Activated naive CD4-positive, alpha-beta T cell treated with Interleukin-2 at 50 U/mL for 16 hours (primary cell): ENCODE measurements at places on chromosomes 7 and 10.

DNA sequence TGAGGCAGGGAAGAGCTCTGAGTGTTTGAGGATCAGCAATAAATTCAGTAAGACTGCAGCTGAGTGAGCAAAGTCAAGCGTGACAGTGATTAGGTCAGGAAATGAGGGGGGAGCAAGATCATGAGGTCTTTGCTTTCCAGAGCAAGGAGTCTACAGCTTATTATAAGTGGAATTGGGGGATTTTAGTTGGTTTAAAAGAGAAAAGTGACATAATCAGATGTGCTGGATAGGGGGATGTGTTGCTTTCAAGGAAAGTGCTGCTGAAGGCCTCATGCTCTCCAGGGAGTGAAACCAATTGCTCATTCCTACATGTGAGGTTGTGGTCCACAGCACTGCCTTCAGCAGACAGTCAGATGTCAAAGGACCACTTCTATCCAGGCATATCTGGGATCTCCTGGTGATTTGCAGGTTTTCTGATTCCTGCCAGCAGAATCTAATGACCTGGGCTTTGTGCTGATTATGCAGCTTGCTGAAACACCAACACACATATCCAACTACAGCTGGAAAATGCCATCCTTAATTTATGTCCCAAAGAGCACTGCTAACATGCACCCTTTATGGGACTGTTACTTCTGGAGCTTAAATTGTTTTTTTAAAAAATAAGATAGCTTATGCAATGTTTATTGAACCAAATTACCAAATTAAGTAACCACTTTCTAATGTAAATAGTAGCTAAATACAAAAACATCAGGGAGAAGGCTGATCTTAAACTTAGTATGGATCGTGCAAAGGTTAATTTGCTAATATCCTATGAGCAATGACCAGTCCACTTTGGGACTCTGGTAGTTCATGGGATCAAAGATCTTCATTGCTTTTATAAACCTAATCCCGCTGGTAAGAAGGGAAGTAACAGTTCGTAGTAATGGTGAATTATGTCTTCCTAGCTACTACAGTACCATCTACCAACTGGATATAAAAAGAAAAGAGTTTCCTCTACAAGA lies 607.6 kb downstream of the KCNMA1 start:
- no peak for DNase-seq

GRCh38 chr10:100535338-100535714 lies 417 bp upstream of the HIF1AN start:
- no peak for DNase-seq

DNA sequence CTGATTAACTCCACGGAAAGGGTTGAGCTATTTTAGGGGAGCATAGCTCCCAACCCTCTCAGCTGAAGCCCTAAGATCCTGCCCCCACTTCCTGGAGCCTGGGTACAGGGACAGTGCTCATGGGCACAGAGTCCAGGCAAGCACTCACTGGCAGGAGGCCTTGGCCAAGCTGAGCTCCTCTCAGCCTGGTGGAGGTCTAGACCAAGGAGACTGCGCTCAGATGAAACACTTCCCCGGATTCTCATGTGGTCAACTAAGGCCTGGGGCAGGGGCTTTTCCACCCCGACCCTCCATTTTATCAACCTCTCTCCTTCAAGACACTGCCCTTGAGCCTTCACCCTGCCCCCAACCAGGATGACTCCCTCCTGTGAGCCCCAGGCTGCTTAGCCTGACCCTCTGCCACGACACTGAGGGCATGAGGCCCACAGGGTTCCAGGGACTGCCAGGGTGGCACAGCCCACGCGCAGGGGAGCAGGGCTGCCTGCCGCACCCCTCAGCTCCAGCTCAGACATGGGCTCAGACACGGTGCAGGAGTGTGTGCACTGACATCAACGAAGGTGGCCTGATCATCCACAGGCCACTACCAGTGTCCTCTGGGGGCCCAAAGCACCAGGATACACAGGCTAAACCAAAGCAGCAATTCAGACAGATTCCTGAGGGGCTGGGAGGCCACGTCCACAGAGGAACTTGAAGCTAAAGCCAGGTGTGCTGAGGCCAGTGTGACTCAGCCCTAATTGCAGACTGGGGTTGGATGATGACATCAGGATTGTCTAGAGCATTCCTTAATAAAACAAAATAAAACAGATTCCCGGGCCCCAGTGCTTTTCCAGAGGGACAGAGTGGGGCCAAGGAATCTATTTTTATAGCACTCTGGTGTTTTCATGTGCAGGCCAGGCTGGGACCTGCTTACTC lies 18.8 kb downstream of the CHAT start:
- no peak for DNase-seq

DNA sequence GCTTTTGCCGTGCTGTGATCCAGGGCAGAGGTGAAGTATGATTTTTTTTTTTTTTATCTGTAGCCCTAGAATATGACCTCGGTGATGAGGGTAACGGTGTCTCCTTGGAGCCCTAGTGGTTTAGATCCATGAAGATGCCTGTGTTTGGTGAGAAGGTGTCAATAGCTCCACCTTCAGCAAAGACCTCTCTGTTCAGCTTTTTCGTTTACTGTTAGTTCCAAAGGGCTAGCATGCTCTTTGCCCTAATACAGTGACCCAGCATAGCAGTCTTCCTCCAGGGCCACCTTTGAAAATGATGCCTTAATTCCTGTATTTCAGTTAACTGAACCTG lies 746 bp upstream of the MRPS16 start:
- no peak for DNase-seq

DNA sequence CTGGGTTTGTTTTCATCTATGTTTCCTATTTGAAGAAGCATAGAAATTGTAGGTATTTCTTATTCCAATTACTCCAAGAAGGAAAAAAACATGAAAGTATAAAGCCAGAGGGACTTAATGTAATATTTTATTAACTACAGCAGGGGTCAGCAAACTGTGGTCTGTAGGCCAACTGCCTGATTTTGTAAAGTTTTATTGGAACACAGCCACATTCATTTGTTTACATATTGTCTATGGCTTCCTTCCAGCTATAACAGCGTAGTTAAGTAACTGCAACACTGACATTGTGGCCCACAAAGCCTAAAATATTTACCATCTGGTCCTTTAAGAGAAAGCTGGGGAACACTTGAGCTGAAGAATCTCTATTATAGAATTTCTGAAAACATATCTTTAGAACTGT lies 306.2 kb downstream of the BICC1 start:
- DNase-seq = no peak

DNA sequence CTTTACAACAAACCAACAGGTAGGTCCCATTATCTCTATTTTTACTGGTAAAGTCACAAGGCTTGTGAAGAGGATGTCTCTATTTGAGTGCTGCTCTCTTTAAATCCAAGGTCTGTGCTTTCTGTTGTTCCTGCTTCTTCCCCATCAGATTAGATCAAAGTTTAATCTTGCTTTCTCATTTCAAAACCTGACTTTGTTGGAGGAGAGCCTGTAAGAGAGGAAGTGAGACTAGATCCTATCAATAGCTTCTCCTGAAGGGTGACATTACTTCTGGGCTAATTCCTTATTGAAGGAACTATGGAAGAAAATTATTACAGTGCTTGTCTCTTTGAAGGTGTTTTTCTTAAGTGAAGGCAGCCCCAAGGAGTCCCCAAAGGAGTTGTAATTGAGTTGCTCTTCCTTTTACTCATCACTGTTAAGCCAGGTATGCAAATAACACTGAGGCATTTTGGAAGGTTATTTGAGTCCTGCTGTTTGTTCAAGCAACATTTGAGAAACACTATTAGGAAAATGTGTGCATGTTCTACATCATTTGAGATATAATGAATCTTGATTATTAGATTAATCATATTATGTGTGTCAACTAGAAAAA lies 146.2 kb upstream of the MBL2 start:
- DNase-seq = no peak

DNA sequence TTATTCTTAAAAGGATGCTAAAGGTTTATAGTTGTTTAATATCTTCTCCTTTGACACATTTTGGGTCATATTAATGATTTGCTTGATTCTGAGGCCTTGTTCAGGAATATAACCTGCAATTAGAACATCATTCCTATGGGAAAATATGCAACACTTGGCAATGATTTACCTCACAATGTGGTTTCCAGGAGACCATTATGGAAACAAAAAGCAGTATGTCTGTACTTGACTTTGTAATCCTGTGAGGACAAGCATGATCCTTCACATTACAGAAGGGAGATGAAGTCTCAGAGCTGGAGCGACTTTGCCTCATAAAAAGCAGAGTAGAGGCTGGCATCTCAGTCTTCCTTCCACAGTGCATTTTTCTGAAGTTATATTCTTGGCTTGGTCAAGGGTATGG lies 57.0 kb upstream of the CDCA7L start:
- no peak for DNase-seq

DNA sequence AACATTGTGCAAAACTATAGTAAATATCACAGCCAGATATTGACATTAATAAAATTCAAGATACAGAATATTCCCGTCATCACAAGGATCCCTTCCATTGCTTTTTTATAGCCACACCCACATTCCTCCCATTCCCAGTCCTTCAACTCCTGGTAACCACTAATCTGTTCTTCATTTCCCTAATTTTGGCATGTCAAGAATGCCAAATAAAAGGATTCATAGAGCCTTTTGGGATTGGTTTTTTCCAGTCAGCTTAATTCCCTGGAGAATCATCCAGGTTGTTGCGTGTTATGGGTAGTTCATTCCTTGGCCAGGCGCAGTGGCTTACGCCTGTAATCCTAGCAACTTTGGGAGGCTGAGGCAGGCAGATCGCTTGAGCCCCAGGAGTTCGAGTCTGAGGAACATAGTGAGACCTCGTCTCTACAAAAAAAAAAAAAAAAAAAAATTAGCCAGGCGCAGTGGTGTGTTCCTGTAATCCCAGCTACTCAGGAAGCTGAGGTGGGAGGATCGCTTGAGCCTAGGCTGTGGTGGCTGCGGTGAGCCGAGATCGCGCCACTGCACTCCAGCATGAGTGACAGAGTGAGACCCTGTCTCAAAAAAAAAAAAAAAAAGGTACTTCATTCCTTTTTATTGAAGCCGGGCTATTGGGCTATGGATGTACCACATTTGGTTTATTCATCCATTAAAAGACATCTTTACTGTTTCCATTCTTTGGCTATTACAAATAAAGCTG lies 2.7 kb downstream of the OGDH start:
- DNase-seq = no peak

GRCh38 chr7:32587411-32587948 lies 92.2 kb downstream of the AVL9 start:
- no peak for DNase-seq

- peak; percentile 84 for DNase-seq
These were observed 34.5 kb upstream of the EBLN1 start for GRCh38 chr10:22252224-22252800.

- DNase-seq = no peak
These were observed 16.4 kb upstream of the NPS start for GRCh38 chr10:127532659-127533058.

- DNase-seq = no peak
These were observed 234.6 kb downstream of the DIP2C start for GRCh38 chr10:454860-455259.

DNA sequence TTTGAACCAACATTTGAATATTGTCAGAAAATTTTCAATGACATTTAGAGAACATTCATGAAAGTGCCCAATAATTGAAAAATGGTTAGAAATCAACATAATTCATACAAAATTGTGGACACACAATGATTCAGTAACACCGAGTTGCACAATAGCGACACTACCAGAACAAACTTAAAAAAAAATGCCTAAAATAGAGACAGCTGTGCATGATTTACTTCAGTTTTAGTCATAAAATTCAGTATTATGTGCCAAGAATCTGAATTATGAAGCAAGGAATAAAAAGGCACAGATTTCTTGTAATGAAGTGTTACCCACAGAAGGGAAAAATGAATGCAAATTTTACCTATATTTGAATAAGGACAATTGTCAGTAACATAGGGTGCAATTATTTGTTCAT lies 396.0 kb downstream of the SEMA3D start:
- DNase-seq = no peak

GRCh38 chr10:88342733-88343310 lies 240.3 kb downstream of the RNLS start:
- DNase-seq = no peak

DNA sequence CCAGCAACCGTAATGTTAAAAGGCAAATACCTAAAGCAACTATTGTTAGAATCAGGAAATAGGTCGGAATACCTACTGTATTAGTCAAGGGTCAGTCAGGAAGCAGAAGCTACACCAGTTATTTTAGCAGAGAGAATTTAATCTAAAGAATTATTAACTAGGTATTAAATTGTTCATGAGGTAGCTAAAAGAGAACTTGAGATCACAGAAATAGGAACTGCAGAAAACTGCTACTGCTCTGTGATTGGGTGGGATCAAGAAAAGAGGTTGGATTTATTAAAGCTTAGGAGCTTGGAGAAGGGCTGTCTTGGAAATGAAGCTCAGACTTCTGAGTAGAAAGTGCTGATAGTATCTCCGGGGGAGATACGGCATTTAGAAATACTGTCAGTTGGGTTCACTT lies 20.0 kb upstream of the ZNF438 start:
- no peak for DNase-seq

DNA sequence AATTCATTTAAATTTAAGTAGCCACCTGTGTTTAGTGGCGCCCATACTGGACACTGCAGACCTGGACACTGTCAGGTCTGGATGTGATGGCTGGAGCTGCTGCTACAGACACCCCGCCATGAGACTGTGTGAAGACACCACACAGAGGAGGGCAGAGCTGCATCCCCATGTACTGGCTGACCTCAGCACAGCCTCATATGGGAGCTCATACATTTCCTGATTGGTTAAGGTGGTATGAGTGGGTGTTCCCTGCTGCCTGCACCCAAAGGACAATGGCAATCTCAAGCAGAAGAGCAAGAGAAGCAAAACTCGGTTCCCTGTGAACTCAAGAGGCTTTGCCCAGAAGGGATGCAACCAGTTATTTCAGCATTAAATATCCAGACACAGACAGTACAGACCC lies 60.0 kb downstream of the DLG5 start:
- DNase-seq = no peak

GRCh38 chr7:84372712-84373111 lies 178.1 kb upstream of the SEMA3A start:
- DNase-seq = no peak

DNA sequence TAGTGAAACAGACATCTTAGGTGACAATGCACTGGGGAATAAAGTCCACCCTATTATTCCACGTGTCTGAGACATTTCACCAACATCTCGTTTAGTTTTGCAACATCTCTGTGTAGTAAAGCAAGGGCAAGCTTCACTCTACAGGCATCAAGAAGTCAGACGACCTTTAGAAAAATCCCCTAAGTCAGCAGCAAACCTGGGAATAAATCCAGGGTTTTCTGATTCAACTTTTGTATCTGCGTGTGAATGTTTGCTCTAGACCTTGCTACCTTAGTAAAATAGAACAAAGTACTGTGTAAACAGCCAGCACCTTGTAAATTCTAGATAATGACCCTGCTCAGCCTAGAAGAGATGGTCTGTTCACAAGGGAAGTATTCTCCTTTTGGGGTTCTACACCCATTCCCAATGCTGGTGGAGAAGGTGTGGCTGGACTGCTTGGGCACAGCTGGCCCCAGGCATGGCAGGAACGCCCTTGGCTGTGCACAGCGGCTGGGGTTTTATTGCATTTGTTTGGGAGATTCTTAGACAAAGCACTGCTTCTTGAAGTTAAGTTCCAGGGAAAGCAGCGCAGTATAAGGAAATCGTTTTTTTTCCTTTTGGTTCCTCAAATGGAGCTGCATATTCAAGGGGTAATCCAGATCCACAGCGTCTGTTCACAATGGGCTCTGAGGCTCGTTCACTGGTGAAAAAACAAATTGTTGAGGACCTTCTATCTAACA lies 38.3 kb upstream of the GALNTL5 start:
- DNase-seq = no peak

GRCh38 chr10:98458809-98459784 lies 12.4 kb upstream of the HPS1 start:
- DNase-seq = no peak

GRCh38 chr7:107383203-107383602 lies 86.7 kb upstream of the GPR22 start:
- no peak for DNase-seq
